Esophagus muscularis mucosa (tissue), 4 donors: ENCODE measurements at places on chromosomes 2 and 18. TPM values are rescaled to one million over a fixed set of nuclear protein-coding genes. Genes with fewer than 3 reads are reported as not detected.

ATAD2B gene
- 17.4 TPM for total RNA-seq

ICOS gene
- not detected for total RNA-seq

- DNase-seq = no peak
These were observed 12.4 kb downstream of the CNNM3 start for GRCh38 chr2:96828436-96828835.

GRCh38 chr2:30225131-30225762, 6.1 kb upstream of the LBH start:
- DNase-seq = no peak

DNA sequence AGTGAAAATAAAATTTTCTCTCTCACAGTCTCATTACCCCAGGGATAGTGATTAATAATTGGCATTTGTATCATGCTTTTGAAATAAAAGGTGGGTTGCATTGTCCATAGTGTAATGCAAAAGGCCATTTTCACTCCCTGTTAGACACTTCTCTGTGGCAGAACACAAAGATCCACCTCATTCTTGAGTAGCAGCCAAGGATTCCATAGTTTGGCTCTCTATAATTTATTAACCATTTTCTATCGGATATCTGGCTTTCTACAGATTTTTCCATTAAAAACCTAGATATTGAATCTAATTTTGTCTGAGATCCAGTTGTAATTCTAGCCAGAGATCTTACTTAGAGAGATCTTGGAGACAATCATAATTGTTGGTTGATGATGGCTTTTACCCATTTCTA, 39.0 kb downstream of the CDCA7 start:
- DNase-seq = no peak

DNA sequence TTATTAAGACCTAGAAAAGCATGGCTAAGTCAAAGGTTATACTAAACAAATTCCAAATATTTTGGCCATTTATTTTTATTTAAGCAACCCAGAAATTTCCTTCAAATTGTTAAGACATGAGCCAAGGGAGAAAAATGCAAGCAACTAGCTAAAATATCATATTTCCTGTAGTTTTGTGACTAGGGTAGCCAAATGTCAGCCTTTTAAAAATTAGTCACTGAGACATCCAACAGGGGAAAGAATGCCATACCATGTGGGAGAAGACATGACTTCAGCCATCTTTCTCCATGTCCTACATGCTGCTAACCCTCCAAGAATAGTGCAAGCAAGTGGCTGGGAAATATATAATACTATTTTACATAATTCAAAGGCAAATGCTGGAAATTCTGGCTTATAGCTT, 197.9 kb downstream of the DSEL start:
- DNase-seq = no peak

DNA sequence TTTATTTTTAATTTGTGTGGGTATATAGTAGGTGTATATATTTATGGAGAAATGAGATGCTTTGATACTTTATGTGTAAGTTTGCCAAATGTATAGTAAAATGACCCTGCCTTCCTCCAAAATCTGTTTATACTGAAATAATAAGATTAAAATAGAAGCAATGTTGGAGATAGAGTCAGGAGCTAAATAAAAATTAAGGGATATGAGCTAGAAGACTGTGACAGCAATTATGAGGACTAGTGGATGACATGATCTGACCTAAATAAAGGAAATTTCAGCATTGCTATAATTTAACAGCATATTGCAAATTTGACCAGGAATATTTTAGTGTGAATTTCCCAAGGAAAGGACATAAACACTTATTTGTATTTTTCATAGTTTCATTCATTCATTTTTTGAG, 60.7 kb downstream of the ITGB6 start:
- DNase-seq = no peak

GRCh38 chr2:85413592-85414420, 3.6 kb upstream of the CAPG start:
- DNase-seq = no peak
